Activated gamma-delta T cell treated with Interleukin-2 at 50 U/mL for 16 hours (primary cell): ENCODE measurements at places on chromosomes 2 and 18.

GRCh38 chr2:112642966-112643365 lies 2.8 kb upstream of the SLC20A1 start:
- DNase-seq: no peak

DNA sequence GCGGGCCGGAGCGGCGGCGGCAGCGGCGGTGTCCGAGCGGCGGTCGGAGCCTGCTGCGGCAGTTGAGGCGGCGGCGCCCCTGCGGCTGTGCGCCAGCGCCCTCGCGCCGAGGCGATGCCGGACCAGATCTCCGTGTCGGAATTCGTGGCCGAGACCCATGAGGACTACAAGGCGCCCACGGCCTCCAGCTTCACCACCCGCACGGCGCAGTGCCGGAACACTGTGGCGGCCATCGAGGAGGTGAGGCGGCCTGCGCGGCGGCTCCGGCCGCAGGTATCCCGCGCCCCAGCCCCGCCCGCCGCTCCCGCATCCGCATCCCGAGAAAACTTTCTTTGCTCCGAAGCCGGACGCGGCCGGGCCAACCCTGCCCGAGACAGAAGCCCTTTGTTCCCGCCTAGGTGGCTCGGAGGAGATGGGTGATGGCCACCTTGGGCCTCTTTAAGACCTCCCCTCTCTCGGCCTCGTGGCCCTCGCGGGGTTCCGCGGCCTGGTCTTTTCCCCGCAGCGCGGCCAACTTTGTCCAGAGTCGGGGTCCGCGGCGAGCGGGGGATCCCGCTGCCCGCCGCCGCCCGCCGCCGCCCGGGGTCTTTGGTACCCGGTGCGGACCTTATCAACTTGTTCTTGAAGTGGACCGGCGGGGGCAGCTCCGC lies 504 bp downstream of the ASAP2 start:
- DNase-seq: no peak

DNA sequence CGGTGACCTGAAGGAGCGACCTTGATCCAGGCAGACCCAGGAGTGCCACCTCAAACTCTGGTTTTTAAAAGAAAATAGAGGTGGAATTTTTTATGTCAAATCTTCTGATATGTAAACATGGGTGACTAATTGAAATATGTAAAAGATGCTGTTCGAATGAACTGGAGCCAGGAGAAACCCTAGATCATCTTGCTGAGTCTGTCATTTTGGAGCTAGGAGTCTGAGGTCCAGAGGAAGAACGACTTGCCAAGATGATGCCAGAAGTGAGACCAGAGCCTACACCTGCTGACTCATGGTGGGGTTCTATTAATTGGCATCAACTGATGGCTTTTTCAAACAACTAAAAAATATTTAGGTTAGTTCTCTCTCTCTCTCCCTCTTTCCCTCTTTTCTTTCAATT lies 74.1 kb downstream of the ACAA2 start:
- DNase-seq: no peak

- DNase-seq: no peak
These were observed 50.9 kb downstream of the PLEKHA3 start for GRCh38 chr2:178531168-178531567.

DNA sequence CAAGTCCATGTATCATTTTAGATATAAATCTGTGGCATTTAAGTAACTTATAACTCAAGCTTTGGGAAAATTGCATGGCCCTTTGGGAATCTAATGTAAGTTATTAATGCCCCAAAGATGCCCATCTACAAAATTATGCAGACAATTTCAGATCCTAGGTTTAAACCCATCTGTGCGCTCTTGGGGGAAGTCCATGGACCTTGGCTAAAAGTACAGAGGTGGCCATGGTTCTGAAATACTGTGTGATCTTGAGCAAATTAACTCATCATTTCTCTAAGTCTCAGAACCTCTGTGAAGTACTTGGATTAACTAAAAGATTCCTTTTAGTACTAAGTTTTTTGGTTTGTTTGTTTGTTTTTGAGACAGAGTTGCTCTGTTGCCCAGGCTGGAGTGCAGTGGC lies 19.5 kb downstream of the INPP1 start:
- no peak for DNase-seq

GRCh38 chr2:20178249-20178607 lies 46.7 kb downstream of the SDC1 start:
- no peak for DNase-seq
